ENCODE measurements at places on chromosomes 7 and 10.

DNA sequence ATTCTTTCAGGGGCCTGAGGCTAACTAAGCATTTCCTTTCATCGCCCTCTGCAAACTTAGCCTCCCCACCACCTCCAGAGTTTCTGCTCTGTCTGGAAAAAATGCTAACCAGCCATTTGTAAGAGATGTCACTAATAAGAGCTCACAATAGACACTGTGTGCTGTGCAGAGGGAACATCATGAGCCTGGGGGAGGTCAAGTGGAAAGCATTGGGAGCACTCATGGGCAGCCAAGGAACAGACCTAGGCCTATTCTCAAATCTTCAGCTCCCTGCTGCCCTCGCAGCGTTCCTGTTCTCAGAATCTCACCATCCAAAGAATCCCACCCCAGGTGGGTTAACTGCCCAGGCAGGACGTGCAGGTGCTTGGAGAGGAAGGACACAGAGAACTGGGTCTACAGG lies 27.1 kb upstream of the GPAM start:
- DNase-seq: no peak

GRCh38 chr10:100748231-100749058 lies 3.1 kb downstream of the PAX2 start:
- DNase-seq: no peak

DNA sequence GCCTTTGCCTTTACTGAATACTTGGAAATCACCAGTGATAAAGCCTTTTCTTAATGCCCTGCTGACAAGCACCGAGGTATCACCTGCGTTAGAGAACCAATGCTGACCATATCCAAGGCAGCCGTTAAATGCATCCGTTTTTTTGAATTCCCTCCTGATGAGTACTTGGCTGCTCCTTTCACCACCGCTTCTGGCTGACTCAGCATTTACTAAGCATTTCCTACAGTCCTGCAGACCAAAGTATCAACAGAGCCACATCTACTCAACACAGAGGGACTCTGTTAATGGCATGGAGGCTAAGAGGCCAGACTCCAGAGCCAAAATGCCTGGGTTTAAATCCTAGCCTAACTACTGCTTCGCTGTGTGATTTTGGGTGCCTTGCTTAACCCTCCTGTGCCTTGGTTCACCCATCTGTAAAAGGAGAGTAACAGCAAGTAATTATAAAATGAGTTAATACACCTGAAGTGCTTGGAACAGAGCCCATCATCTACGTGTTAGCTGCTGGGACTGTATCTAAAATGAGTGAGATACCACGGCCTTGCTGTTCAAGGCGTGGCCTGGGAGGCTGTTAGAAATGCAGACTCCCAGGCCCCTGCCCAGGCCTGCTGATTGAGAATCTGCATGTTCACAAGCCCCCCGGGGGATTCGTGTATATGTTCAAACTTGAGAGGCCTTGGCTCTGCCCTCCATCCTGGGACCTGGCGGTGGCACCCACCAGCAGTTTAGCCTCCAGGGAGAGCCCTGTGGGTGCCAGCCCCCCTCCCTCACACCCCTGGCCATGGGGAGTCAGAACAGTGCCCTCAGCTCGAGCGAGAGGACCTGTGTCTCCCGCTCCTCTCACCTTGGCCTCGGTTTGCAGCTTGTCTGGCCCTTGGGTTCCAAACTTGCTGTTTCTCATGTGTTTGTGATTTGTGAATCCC lies 30.8 kb upstream of the EFCAB10 start:
- DNase-seq: no peak

GRCh38 chr10:6665847-6666246 lies 85.8 kb upstream of the PRKCQ start:
- DNase-seq: no peak

DNA sequence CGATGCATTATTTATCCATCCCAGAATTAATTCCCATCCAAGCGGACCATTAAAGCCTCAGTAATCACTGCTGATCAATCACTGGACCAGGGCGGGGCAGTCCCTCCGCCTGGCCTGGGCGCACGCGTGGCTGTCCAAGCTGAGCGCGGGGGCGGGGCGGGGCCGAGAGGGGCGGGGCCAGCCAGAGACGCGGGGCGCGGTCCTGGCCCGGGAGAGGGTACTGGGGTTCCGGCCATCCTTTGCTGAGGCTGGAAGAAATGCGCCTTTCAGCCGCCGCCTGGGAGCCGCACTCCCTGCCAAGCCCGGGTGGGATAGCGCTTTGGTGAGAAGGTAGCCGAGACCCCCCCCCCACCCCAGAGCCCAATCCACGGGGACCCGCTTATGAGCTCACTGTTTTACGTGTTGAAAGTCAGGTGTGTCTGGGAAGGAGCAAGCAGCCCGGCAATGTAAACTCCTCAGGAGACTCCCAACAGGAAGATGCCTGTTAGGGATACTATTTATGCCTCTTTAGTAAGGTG lies at the start of gene ARHGAP22:
ARHGAP22 (minus strand) TSS at position 83 of the 518 bp plus-strand sequence. CDS start 277 bp downstream, outside the sequence.
- peak; percentile 11 for DNase-seq

- no peak for DNase-seq
Measured at GRCh38 chr7:158695056-158695455, 9.5 kb downstream of the NCAPG2 start.

DNA sequence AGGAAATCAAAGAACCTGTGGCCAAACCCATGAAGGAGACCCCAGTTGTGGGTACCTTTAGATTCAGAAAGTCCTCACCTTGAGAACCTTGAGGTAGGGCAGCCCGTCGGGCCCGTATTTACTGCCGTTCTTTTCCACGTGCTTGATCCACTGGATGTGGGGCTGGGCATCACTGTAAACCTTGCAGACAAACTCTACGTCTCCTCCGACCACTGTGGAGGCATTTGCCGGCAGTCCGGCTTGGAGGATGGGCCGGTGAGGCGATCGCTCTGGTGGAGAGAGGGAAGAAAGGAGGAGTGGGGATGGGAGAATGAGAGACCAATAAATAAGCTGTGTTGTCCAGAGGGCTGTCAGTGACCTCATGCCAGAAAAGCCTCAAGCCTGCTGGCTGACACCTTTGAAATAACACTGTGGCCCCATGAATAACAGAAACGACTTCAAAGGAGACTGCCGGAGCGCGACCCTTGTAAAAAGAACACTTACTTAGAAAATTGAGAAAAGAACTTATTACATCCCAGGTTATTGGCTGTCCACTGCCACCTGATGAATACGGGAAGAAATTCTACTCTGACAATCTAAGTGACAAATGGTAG lies 78.2 kb downstream of the FGFR2 start:
- DNase-seq: no peak

DNA sequence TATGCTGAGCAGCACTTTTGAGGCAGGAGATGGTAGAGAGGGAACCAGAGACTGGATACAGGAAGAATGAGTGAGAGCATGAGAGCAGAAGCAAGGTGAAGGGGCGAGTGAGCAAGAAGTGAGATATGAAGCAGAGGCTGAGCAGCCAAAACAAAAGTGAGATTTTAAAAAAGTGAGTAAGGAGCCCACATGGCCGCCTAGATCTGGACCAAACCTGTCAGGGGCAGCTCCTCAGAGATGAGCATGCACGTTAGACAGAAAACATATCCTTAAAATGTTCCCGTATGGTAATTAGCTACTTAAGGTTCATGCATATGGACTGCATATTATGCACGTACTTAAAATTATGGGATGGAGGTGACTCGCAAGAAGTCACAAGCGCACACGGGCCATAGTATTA lies 22.5 kb downstream of the TMEM176A start:
- no peak for DNase-seq

DNA sequence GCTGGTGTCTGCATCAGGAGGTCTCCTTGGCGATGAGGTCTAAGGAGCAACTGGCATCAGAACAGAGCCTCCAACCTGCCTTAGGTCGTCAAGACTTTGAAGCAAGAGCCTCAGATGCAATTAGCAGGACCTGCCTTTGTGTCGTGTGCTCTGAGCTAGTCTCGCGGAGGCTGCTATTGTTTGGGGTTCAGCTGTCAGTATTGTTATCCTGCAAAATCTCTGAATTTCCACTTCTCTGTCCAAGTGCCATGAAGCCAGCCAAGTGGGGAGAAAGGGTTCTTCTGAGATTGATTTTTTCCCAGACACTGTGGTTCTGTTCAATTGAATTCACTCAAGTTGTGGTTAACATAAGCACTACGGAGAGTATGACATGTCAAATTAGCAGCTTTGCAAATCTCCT lies 78.7 kb downstream of the ADARB2 start:
- DNase-seq: no peak

DNA sequence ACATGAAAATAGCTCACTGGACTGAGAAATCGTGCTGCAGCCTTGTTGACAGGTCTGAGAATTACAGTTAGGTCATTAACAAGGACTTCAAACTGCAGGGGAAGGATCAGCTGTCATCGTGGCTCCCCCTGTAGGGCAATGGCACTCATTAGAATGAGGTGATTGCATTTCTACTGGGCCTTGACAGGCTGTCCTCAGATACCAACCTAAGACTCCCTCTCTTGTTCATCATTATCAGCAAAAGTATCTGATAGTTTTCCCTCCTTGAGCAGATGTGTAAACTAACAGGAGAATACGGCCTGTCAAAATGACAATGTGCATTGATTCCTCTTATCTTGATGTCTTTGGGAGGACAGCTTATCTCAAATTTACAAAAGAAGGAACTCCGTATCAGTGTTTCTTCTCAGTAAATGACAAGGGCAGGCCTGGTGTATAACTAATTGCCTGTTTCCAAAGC lies 648.5 kb upstream of the LRRN3 start:
- peak; percentile 10 for DNase-seq

GRCh38 chr10:108454793-108455192 lies 1290.3 kb upstream of the SORCS1 start:
- no peak for DNase-seq

GRCh38 chr7:95589031-95589430 lies 7.3 kb downstream of the PDK4 start:
- DNase-seq: no peak

DNA sequence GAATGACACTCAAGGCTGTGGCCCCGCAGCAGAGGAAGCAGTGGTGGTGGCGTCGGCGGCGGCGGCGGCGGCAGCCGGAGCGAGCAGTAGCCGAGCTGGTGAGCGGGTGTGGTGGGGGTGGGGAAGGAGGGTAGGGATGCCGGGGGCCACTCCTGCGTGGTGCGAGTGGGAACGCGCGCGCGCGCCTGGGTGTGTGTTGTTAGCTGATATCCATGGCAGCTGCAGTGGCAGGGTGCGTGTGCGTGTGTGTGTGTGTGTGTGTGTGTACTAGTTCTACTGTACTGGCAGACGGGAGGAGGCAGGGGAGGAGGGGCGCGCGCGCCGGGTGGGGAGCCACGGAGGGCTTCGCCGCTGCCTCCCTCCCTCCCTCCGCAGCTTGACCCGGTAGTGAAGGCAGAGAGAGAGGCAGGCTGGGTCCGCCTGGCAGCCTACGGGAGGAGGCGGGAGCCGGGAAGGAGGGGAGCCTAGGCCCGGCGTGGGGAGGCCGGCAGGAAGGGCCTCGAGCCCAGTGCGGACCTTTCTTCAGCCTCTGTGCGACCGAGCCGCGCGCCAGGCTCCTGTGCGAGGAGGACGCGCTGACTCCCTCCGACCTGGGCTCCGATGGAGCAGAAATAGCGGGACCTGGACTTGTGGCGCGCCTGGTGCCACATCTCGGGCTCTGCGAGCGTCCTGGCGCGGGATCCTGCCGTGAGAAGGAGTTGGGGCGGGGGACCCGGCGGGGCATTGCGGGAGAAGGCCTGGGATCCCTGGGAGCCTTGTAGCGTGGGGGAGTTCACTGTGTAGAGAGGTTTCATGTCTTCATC lies at the start of gene MAGI2:
MAGI2 (minus strand) TSS at position 110 of the 803 bp plus-strand sequence. CDS start 347 bp downstream, outside the sequence.
- no peak for DNase-seq

DNA sequence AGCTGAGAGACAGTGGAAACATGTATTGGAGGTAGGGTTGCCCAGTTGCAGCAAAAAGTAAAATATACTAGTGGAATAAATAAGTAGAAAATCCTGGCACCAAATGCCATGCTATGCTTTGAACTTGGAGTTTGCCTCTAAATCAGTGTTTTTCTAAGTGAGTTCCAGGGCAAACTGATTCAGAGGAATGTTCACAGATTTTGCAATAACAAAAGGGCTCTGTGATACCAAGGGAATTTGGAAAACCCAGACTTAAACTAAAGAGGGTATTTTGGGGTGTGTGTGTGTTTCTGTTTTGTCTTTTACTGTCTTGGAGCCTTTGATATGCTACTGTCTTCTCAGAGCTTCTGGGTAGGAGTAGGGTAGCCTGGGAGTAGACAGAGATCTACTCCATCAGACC lies 39.9 kb downstream of the SLC26A4 start:
- no peak for DNase-seq

GRCh38 chr10:80322711-80323110 lies 33.3 kb upstream of the MAT1A start:
- no peak for DNase-seq

GRCh38 chr7:106176414-106177299 lies 64.5 kb upstream of the SYPL1 start:
- DNase-seq: peak; percentile 77

- DNase-seq: no peak
Measured at GRCh38 chr10:1308173-1308961, 252.2 kb downstream of the WDR37 start.

DNA sequence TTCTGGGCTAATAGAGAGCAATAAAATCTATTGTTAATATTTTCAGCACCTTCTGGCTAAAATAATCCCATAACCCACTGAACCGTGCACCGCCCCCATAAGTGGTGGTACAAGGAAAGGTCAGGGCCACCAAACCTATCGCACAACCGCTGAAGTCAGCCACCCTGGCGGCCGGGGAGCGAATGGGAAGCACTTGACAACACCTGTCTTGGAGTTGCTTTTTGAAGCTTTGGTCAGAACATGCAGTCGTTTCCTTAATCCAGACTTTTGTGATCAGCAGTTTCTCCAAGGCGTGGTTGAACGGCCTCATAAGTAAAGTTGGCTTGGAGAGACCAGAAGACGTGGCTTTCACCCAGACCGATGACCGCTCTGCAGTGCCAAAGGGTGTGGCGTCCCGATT lies 97.4 kb downstream of the DNAJB6 start:
- no peak for DNase-seq

GRCh38 chr7:135414850-135415439 lies 95.0 kb downstream of the CNOT4 start:
- peak; percentile 34 for DNase-seq

DNA sequence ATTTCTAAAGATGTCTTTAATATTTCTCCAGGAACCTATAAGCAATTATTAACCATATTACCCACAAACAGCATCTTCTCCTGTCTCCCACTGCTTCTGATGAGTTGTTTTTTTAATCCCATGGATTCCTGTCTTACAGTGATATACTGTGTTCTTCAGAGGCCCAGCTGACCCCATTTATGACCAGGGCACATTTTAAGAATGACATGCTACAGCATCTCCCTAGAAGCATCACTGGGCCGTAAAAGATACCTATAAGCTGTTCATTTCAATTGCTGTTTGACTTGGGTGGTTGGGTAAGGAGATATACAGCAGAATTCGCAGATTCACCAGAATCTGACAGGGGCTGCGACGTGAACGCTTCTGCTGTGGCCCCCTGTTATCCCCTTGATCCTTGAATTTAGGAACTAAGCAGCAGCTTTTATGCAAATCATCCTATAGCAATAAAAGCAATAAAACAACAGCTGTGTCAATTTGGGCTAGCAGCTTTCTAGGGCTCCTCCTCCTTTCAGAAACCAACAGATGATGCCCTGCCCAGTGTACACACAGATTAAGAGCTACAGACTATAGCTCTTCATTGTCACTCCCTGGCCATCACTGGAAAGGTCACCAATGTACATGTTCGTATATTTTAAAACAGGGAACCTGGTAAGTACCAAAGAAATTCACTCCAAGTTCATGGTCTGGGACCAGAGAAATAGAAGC lies 86.8 kb downstream of the CPEB3 start:
- peak; percentile 6 for DNase-seq
